A549 (cell line): ENCODE measurements at places on chromosomes 6 and 20. TPM values are rescaled to one million over a fixed set of nuclear protein-coding genes. Genes with fewer than 3 reads are reported as not detected.

GRCh38 chr6:156731396-156731795 lies 45.8 kb upstream of the ARID1B start:
- DNase-seq, result peak; percentile 12

- DNase-seq, result peak; percentile 7
Measured at GRCh38 chr6:140105857-140106256, 731.4 kb upstream of the CITED2 start.

GRCh38 chr20:25571240-25571639 lies 14.1 kb downstream of the NINL start:
- no peak for DNase-seq

DNA sequence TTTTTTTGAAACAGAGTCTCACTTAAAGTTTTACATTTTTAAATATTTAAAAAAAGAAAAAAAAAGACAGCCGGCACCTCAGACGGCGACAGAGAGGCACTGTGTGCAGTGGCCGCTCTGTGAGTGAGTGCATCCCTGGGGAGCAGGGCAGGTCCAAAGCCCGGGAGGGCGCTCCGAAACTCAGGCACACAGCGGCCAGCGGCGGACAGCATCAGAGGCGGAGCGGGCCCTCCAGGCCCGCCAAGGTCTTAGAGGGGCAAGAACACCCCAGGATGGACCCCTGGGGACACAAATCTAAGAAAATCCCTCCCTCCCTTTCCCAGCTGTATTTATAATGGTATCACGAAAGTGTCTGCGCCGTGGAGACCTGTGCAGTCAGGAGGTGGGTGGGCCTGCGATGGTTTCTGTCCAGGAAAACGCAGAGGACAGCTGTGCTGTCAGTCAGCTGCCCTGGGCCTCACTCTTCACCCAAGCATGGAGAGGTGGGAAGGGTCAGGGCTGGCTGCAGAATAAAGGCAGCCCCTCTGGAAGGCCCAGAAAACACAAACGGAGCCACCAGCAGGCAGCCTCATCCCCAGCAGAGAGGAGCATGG lies 43.8 kb downstream of the TAF4 start:
- no peak for DNase-seq

The SAYSD1 gene
- 7.3 to 8.1 TPM (median 8.0 TPM) in 3 replicates for polyA plus RNA-seq

DNA sequence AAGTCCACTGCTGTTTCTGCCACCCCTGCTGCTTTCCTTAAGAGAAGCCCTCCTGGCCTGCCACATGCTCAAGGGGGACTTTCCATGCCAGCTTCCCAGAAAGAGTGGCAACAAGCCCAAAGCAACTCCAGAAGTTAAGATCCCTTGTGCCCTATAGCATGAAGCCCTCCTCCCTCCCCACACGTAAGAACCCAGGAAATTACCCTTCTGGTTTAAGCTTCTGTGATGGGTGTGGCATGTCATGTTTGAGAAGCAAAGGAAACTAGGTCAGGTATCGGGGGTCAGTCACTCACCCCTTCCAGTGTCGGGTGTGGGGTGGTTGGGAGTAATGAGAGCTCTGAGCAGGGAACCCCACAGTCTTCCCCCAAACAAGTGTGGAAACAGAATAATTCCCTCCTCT lies 196.1 kb downstream of the LRFN2 start:
- DNase-seq, result no peak

GRCh38 chr6:135212020-135212806 lies 31.1 kb downstream of the MYB start:
- no peak for DNase-seq

DNA sequence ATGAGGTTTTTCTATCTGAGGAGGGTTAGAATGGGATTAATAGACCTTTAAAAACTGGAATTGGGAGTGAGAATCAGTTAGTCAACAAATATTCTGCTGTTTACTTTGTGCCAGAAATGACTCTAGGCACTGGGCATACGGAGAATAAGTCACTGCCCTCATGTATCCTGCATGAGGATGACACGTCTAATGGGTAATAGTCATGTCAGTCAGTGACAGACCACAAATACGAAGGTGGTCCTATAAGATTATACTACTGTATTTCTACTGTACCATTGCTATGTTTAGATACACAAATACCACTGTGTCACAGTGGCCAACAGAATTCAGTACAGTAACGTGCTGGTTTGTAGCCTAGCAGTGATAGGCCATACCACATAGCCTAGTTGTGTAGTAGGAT lies 30.7 kb downstream of the ZFAND3 start:
- no peak for DNase-seq

GRCh38 chr6:40910260-40910893 lies 128.6 kb downstream of the UNC5CL start:
- DNase-seq, result no peak
